ENCODE measurements at places on chromosomes 3 and 15.
A peak's percentile ranks its signal among the peaks of the same experiment; 100 is the strongest.

DNA sequence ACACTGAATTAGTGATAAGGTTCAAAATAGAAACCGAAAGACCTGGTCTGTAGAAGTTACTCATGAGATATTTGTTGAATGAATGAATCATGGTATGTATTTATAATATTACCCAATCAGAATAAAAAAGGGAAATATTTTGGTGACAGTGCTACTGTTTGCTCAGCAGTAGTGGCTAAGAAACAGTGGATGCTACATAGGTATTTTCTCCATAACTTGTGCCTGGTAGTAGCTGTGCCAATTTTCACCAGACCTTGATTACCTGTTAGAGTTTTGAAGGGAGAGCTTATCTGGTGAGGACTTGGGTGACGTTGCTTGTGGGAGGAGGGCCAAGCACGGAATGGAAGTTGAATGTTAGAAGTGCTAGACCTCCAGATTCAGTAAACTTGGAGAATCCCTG lies 14.3 kb downstream of the LIMD1 start:
- ATAC-seq = no peak

- ATAC-seq = no peak
Measured at GRCh38 chr3:26350853-26351252, 271.7 kb upstream of the LRRC3B start.

GRCh38 chr15:76293361-76293760 lies 17.9 kb downstream of the ETFA start:
- ATAC-seq = no peak

- ATAC-seq = peak; percentile 84
Measured at GRCh38 chr15:40906091-40906990, 12.1 kb downstream of the VPS18 start.

GRCh38 chr3:37968813-37969595 lies 21.6 kb upstream of the VILL start:
- no peak for ATAC-seq

GRCh38 chr3:14345496-14346150 lies 56.8 kb upstream of the SLC6A6 start:
- peak; percentile 25 for ATAC-seq

- ATAC-seq = no peak
Measured at GRCh38 chr3:57661404-57661803, 31.5 kb downstream of the DENND6A start.

DNA sequence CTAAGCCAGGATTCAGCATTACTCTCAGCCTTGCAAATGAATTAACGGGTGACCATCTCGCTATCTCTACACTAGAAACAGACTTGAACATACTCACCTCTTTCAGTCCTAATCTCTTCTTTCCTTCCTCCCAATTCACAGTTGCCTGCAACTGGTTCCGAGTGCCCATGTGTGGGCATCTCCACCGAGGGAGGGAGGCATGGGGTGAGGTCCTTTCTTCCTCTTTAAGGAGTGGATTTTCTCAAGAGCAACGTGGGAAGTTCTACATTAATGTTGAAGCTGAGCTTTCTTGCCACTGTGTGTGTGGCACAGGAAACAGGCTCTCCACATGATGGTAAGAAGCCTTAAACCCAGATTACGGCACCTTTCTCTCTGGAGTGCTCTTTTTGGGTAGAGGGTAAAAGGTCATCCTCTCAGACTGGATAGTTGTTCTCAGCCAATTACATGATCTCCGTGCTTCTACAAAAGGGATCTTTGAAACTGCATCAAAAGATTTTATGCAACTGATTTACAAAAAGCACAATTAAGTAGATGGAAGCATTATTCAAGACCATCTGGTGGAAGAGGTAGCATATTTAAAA lies 286.8 kb upstream of the NR2F2 start:
- ATAC-seq = no peak

DNA sequence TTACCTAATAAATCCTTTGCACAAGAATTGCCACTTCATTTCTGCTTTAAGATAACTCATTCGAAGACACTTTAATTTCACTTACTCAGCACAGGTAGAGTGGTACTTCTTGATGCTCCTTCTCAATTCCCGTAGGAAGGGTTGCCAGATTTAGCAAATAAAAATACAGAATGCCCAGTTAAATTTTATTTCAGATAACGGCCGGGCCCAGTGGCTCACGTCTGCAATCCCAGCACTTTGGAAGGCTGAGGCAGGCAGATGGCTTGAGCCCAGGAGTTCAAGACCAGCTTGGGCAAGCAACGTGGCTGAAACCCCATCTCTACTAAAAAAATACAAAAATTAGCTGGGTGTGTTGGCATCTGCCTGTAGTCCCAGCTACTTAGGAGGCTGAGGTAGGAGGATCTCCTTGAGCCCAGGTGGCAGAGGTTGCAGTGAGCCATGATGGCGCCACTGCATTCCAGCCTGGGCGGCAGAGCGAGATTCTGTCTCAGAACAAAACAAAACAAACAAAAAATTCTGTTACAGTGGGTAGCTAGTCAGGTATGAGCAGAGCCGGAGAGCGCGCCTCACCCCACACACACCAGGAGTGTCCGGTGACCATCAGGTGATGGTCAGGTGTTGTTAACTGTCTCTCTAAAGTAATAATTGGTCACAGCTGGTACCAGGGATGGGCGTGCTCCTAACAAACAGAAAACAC lies 92.8 kb downstream of the DNAH12 start:
- ATAC-seq = no peak

GRCh38 chr3:96225494-96225893 lies 588.9 kb upstream of the EPHA6 start:
- ATAC-seq = no peak

DNA sequence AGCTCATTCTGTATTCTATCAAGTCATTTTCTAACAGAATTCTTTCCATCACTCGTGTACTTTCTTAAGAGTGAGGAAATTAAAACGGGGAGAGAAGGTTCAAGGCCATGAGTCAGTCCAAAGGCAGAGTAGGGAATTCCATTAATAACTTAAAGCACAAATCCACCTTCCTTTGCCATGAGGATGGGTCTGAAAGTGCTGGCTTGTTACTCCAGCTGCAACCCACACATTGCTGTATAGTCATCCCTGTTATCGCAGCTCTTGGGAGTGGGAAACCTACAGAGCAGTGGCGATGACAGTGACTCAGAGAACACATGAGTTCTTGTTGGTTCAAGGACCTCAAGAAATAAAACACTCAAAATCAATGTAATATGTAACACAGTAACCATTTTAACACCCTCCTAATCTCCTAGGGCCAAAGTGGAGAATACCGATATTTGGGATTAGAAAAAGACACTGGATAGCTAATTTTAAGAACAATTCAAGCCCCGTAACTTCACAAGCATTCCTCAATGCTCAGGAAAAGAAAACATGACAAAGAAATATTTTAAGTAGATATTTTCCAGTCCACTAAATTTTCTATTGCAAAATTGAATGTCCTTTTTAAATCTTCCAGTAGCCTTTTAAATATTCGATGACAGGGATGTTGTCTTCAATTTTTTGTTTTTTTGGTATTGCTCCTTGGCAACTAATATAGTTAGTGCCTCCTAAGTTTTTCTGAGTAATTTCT lies 179.9 kb upstream of the THBS1 start:
- ATAC-seq = no peak

DNA sequence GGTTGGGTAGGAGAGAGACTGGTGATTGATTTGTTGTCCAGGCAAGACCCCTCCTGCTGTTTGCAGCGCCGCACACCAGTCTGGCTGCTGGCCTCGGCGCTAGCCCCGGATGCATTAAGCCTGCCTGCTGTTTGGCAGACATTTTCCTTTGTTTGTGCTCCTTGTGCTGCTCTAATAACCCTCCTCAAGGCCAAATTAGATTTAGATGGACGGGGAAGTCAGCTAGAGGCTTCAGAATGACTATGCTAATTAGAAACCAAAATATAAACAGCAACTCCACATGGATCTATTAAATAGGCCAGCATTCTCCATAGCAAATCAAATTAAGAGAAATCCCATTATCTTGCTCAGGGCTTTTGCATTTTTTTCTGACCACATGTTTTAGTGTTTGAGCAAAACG lies 445.2 kb downstream of the SQOR start:
- no peak for ATAC-seq

GRCh38 chr15:67373971-67374370 lies 119.4 kb downstream of the IQCH start:
- ATAC-seq = no peak

DNA sequence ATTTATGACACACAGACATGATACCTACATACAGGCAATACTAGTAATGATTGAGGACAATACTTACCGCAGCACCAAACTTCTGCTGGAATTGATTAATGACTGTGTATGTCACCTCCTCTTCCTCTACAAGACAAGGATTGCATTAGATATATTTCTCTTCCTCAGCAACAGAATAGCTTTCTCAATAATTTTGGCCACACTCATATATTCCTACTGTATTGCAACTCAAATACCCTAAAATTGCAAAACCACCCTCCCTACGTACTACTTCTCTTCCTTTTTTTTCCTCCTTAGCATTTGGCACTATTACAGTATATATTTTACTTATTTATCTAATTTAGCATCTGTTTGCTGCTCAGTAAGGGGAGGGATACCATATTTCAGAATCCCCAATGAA lies 14.8 kb downstream of the EXD1 start:
- ATAC-seq = no peak

DNA sequence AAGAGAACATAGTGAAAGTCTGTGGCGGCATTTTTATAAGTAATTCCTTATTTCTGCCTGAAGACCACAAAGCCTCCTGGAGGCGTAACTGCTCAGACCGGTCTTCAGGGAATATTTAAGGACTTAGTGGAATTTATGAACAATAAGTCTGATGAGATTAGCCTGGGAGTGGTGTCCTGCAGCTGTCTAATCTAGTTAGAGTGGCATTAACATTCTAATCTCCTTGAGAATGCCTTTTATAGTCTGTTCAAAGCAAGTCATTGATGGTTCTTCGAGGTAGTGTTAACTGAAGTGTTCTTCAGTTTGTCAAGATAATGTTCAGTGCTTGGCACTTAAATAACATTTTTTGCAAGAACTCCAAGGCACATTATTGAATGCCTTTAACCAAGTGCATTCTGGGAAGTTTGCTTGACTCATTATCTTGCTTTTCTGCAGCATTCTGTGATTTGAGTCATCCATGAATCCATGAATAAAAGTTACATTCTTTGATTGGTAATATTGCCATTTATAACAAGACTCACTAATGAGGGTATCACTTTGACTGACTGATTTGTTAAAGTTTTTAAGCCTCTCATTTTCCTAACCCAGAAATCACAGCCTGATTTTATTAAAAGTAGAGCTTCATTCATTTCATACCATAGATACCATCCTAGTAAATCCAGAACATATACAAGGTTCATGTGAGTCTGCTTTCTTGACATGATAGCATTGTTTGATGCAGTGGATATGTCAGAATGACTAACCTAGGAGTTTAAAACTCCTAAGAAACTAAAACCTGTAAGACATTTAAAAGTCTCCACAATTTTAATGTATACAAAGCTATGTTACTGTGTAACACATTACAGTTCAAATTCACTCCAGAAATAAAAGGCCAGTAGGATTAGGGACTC lies 12.5 kb downstream of the RBM5 start:
- no peak for ATAC-seq

DNA sequence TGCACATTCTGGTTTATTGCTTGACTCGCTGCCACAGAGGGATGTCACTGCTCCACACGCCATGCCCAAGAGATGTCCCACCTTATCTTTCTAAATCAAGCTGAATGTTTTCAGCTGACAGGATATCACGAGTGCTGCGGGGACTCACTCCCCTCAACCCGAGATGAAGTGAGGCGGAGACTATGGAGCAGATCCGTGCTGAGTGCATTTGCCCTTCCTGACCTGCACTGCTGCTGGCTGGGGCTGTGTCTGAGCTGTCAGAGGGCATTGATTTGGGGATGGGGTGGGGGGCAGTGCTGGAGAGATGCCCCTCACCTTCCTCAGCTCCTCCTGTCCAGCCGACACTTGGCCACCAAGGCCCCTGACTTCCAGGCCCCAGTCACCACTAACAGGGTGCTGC lies 40.5 kb upstream of the CSPG4 start:
- ATAC-seq = no peak

DNA sequence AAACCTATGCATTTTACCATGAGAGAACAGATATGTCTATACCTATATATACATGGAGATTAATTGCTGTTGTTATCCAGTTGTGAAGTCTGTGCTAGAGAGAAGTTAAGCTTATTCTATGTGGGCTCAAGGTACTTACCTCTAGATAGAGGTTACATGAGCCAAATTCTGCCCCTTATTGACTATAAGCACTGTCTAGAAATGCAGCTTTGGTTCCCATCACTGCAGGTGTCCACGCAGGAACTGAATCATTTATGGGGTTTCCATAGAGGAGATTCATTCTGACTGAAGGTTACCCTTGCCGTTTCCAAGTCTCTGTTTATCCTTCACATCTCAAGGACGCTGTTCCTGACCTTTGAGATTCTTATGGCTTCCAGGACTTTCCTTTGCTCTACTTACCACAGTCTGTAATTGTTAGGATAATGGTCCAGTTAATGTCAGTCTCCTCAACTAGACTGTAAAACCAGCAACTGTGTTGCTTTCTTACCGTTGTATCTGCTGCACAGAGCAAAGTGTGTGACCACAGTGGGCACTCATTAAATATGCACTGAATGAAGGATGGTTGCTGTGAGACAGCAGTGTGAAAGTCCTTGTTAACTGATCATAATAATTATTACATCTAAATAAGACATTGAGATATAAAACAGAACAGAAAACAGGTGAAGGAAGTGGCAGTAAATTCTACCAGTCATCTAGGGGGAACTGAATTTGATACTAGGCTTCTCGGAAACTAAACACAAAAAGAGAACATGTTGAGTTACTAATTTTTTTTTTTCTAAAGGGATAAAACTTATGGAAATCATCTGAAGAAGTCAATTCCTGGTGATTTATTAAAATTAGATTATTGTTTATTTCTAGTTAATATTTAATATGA lies 44.0 kb upstream of the BCL6 start:
- ATAC-seq = no peak

- no peak for ATAC-seq
Measured at GRCh38 chr3:119794401-119794800, 12.5 kb downstream of the NR1I2 start.

- ATAC-seq = no peak
Measured at GRCh38 chr15:52746162-52746757, 43.9 kb downstream of the ONECUT1 start.

DNA sequence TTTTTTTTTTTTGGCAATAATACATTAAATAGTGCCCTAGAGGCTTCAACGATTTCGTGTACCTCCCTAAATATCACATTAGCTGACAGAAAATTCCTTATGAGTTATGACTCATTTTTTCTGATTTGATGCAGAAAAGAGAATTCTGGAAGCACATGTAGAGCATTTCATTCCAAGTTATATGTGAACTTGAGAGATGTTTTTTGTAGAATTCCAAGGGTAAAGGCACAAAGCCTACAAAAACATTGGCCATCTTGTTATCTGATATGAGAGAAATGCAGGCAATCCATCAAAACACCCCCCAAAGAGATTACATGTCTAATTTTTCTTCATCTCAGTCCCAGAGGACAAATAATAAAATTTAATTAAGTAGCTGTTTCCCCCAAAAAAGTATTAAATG lies 6.7 kb upstream of the PFN2 start:
- no peak for ATAC-seq

GRCh38 chr3:158713094-158713499 lies 19.2 kb downstream of the RARRES1 start:
- no peak for ATAC-seq

GRCh38 chr15:73573037-73573436 lies 60.2 kb downstream of the NPTN start:
- no peak for ATAC-seq

GRCh38 chr15:81091889-81092558 lies 42.0 kb upstream of the CFAP161 start:
- ATAC-seq = peak; percentile 92

All from motor neuron (in vitro differentiated cells).